Peyer's patch (tissue), 4 donors: ENCODE measurements at places on chromosomes 7 and 10. TPM values are rescaled to one million over a fixed set of nuclear protein-coding genes. Genes with fewer than 3 reads are reported as not detected.

Gene KAZALD1
- 41.8 TPM for total RNA-seq

Gene MYO1G
- 2.7 TPM for total RNA-seq

Gene HOXA5
- 23.6 TPM for total RNA-seq

Gene GCK
- not detected for total RNA-seq

Gene ADAM12
- total RNA-seq: 1.1 TPM

Gene SAMD9
- 14.5 TPM for total RNA-seq

Gene PDZD7
- 46.8 TPM for total RNA-seq

Gene ARHGEF35
- 18.9 TPM for total RNA-seq

Gene LIPN
- not detected for total RNA-seq

Gene CFAP46
- not detected for total RNA-seq

Gene MCM10
- total RNA-seq: 6.2 TPM

Gene ODAD2
- not detected for total RNA-seq

Gene MRPS16
- 40.2 TPM for total RNA-seq

Gene ADRB1
- 4.6 TPM for total RNA-seq

Gene LRGUK
- total RNA-seq: 0.40 TPM

Gene CC2D2B
- 1.9 TPM for total RNA-seq

Gene LUC7L2
- 79.4 TPM for total RNA-seq

Gene CTTNBP2
- 3.5 TPM for total RNA-seq

Gene ANKRD7
- not detected for total RNA-seq

Gene SORCS3
- total RNA-seq: 0.66 TPM

Gene GPR158
- not detected for total RNA-seq

Gene PAX4
- total RNA-seq: 1.3 TPM

Gene ZNF479
- not detected for total RNA-seq

Gene CCDC172
- total RNA-seq: not detected

Gene ELN
- total RNA-seq: 15.9 TPM
